Keratinocyte (primary cell): ENCODE measurements at places on chromosomes 6 and 20. TPM values are rescaled to one million over a fixed set of nuclear protein-coding genes. Genes with fewer than 3 reads are reported as not detected.

DNA sequence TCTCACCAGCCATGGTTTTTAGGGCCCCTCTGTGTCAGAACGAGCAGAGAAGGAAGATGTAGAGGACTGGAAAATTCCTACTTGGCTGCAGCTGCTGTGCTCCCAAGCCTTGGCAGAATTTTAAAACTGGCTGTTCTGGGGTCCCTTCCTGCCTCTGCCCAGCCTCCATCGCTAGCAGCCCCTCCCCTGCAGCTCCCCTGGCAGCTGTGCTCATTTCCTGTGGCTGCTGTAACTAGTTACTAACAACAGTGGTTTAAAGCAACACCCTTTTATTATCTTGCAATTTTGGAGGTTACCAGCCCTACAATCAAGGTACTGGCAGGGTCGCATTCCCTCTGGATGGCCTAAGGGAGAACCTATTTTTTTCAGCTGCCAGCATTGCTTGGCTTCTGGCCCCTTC lies 3.7 kb upstream of the CST11 start:
- DNase-seq, result no peak

KIF25 gene
- not detected in 3 replicates for polyA plus RNA-seq

- DNase-seq, result no peak
Observed at GRCh38 chr6:2973676-2974075, 2.3 kb upstream of the SERPINB6 start.

SLC52A3 gene
- 0.55 to 1.1 TPM (median 0.84 TPM) in 3 replicates for polyA plus RNA-seq

DNA sequence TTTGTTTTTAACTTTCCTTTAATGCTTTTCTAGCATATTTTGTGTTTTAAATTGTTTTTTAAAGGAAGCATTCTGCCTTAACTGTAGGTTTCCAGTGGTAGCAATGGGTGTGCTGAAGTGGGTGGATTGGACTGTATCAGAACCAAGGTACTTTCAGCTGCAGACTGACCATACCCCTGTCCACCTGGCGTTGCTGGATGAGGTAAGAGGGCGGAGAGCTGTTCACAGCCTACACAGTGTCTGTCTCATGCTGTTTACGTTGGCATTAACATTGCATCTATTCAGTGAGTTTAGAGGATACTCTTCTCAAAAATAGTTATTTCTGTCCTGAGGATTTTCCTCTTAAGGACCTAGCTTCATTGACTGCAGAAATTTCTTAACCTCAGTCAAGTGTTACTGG lies 11.9 kb downstream of the NELFCD start:
- DNase-seq, result no peak

THEMIS gene
- polyA plus RNA-seq, result not detected in 3 replicates

GRCh38 chr20:50475681-50476292 lies 34.4 kb upstream of the PTPN1 start:
- no peak for DNase-seq
